Stimulated activated CD4-positive, alpha-beta T cell treated with anti-CD3 and anti-CD28 coated beads, Interleukin-15, amount 100 ng/mL, for 24 hours (primary cell): ENCODE measurements at places on chromosomes 12 and 14.

DNA sequence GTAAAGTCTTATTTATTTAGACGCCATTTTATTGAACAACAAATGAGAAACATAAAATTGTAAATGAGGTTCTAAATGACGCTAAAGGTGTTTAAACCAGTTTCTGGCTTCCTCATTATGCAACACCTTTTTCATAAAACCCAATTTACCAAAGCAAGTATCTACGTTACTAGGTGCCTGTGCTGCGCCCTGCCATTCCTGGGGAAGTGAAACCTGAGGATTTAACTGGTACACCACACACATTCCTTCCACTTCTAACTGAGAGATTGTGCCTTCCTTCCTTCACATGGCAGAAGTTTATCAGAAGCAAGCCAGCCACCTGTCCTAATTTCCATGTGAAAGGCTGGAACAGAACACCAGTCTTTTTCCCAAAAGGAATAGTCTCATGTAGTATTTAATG is 40.3 kb upstream of the GCH1 start:
- no peak for DNase-seq

DNA sequence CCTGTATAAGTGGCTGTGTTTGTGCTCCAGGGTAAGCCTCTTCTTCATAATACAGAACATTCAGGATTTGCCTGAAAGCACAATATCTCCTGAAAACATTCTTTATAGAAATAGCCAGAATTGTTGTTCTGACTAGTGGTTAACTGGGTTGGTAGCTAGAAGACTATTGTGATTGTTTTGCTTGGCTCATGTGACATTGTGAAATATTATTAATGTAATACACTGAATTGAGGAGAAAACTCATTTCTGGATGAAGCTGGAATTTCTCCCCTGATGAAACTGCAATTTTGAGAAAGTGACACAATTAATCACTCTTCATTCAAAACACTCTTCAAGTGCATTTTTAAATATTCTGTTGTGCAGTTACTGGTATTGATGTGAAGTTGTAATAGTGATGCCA is 172.3 kb upstream of the PTPRQ start:
- no peak for DNase-seq

DNA sequence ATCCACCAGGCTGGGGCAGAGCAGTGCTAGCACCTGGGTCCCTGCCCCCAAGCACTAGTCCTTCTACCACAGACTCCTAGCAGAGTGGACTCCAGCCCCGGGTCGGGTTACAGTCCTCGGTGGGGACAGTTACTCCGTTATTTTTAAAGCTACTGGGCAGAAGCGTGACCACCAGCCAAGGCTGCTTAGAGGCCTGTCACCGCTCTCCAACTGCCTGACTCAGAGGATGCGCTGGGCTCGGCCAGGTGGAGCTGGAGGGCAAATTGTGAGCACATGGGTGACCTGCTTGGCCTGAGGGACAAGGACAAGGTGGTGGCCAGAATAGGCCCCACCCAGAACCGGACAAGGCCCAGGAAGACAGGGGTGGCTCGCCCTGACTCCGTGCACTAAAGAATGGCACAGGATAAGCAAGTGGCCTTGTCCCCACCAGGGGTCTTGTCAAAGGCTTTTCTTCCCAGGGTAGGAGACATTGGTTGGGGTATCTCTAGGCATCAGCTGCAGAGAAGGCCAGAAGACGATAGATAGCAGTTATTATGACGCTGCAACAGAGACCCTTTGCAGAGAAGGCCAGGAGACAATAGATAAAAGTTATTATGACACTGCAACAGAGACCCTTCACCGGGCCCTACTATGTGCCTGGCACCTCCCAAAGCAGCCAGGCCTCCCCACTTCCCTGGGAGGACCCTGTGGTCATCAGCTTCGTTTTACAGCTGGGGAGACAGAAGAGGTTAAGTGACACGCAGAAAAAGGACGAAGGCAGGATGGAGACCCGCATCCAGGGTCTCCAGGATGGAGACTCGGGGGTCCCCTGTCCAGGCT is 1.6 kb downstream of the ABCB9 start:
- no peak for DNase-seq

DNA sequence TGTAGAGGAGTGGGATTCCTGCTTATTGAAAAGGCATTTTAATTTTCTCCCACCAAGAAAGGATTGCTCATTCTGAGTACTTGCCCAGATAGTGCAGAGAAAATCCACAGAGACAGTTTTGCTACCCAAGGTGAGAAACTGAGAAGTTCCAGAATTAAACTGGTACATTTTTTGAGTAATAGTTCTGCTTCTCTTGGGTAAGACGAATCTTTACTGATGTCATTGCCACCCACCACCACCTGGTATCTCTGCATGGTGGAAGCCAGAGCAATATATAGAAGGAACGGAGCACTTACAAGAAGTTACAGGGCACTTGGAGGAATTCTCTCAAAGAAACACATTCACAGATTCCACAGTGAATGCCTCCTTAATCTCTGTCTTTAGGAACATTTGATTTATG is 20.7 kb upstream of the FRMD6 start:
- DNase-seq: no peak

DNA sequence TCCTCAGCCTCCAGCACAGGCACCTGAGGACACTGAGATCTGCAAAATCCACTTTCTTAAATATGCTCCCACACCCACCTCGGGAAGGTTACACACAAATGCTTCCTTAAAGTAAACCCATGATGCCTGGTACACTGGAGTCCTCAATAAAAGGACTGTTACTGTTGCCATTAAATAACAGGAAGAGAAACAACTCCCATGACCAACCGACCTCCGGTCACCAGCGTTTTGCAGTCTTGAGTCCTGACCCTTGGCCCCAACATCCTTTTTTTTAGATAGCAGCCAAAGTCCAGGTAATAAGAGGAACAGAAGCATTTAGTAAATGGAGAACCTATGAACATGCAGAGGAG is 42.4 kb downstream of the ITPK1 start:
- DNase-seq: no peak

GRCh38 chr14:98189944-98190343 is 1082.1 kb downstream of the BCL11B start:
- no peak for DNase-seq

DNA sequence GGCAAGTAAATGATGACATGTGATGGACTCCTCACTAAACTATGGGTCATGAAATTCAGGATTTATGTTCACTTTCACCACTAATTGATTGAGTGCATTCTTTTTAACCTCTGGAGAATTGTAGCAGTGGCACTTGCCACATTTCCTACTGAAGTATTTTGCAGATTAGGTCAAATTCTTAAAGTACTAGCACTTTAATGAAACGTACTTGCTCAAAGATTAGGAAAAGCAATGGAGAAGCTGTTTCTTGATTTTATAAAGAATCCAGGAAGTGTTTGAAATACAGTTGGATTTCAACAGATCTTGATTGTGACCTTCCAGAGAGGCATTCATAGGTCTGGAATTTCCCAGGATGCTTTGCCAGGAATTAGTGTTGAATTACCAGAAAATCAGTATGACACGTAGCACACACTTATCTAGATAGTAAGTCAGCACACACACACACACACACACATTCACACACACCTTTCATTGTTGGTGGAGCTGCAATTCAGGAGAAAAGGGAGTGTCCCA is 162.6 kb downstream of the MYRFL start:
- DNase-seq: no peak

DNA sequence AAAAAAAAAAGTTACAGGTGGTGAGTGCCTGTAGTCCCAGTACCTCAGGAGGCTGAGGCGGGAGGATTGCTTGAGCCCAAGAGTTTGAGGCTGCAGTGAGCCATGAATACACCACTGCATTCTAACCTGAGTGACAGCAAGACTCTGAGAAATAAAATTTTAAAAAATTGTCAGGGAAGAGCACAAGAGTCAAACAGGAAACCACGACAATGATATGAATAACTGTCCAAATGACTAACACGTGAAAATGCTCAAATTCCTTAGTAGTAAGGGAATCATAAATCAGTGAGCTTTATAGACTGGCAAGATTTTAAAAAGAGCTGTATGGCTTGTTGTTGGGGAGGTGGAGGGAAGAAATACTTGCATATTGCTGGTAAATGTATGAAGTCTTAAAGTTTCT is 12.9 kb upstream of the ASPG start:
- DNase-seq: no peak

DNA sequence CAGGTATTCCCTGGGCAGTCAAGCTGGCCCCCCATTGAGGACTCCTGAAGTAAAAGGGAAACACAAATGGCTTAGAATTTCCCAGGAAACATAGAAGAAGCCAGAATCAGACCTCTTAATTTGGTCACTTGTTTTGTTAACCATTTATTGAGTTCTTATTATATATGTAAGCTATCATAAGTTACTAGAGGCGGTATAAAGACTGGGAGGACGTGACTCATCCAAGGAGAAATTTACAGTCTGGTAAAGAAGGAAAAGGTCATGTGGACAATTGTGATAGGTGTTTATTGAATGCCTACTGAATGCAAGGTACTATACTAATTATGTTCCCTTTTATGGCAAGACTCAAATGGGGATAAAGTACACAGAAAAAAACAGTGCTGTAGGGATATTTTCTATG is 146.7 kb downstream of the DYRK2 start:
- DNase-seq: no peak

GRCh38 chr12:124750787-124751471 is 112.7 kb downstream of the SCARB1 start:
- peak; percentile 21 for DNase-seq

- DNase-seq: no peak
Measured at GRCh38 chr14:51652168-51653078, 713 bp downstream of the FRMD6 start.

DNA sequence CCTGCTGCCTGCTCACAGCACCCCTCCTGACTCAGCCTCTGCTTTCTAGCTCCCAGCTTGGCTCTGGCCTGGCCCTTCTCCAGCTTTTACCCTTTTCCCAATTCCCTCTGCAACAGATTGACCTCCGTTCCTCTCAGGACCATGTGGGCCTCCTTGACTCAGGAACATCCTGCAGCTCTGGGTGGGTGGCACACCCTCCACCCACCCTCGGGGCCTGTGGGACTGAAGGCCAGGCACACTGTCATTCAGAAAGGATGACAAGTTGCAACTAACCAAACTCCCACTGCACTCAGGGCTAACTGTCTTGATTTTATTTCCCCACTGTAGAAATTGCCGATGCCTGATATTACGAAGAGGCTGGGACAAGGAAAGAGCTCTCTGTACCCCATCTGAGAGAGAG is 59.4 kb downstream of the HELB start:
- DNase-seq: no peak

DNA sequence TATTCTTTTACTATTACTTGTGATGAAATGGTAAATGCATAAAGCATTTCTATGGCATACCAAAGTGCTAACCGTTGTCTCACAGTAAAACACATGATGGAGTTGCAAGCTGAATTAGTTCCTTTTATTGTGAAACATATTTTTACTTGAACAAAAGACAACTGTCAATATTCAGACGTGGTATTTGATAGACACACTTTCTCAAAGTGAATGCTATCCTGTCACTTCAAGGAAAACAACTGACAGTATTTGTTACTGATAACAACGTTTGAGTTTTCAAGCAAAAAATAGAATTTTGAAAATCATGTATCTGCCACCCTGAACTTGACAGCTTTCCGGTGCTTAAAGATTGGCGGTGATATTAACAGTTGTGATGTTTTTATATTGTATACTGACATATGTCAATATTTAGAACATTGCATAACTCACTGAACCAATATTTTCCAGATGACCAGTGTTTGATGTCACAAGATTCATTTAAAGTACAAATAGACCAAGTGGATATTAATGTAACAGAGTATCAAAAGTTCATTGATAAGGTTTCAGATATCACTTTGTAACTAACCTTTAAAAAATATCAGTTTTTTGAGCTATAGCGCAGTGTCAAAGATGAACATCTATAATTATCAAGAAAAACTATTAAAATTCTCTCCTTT is 153.4 kb upstream of the AEBP2 start:
- DNase-seq: no peak

DNA sequence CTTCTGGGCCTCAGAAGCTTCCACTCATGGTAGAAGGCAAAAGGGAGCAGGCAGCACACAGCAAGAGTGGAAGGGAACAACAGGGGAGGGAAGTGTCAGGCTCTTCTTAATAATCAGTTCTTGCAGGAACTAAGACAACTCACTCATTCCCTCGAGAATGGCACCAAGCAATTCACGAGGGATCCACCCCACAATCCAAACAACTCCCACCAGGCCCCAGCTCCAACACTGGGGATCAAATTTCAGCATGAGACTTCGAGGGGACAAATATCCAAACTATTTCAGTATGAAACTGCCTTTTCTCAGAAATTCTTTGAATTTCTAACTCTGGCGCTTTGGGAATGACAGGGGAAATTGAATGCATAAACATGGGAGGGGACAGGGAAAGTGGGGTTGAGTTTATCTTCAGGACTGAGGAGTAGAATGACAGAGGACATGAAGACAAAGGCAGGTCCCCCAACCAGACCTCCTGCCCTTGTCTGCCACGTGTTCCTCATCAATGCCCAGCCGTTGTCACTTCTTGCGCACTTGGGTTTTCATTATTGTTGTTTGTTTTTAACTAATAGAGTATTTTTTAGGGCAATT is 24.6 kb upstream of the APOF start:
- no peak for DNase-seq

DNA sequence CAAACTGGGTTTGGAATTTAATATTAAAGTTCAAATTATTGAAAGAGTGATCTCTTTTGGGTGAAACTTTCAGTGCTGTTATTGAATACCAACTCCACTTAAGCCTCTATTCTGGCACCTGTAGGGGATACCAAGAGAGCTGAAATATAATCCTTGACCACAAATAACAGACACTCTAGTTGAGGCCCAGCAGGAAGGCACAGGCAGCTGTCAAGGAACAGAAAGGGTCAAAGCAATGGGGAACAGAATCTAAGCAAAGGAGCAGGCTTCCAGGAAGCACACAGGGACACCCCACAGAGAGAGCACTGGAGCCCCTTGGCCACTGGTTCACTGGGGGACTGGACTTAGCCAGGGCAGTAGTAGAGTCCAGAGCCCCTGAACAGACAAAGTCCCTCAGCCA is 120.9 kb upstream of the SFSWAP start:
- no peak for DNase-seq

- DNase-seq: no peak
Measured at GRCh38 chr14:98162856-98163805, 1108.9 kb downstream of the BCL11B start.
